Hindlimb muscle (tissue), 1 donor: ENCODE measurements at places on chromosomes 12 and 14. TPM values are rescaled to one million over a fixed set of nuclear protein-coding genes. Genes with fewer than 3 reads are reported as not detected.

DNA sequence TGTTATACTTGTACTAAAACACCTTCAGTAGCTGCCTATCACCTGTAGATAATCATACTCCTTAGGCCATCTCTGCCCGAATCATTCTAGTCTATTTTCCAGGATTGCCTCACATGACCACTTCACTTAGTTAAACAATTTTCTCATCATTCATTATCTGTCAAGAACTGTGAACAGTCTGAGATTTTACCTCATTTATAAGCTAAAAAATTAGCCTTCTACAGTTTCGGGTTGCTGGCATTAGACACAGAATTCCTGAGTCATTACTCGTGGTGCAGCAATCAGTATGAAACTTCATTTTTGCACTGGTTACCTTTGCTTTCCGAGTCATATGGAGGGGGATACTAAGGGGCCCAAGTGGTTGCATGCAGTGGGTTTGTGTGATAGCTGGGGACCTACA, 57.6 kb upstream of the OTOGL start:
- DNase-seq: no peak

Gene FIGNL2
- polyA plus RNA-seq: 1.3 TPM

DNA sequence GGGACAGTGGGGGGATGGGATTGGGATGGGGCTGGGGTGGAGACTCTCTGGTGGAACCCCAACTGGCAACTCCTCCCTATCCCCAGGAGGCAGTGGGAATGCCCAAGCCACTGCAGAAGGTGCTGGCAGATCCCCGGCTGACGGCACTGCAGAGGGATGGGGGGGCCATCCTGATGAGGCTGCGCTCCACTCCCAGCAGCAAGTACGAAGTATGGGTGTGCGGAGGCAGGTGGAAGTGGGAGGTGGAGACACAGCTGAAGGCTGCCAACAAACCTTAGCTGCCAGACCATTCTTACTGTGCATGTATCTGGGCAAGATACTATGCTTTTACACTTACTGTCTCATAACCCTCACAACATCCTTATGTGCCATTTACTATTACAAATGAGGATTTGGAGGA, 8.2 kb downstream of the ARHGEF40 start:
- no peak for DNase-seq

- DNase-seq: no peak
Measured at GRCh38 chr14:75742867-75743266, 81.8 kb downstream of the TTLL5 start.

GRCh38 chr14:64388533-64389285, 556 bp downstream of the MTHFD1 start:
- peak; percentile 11 for DNase-seq
